C1 segment of cervical spinal cord (tissue), 14 donors: ENCODE measurements at places on chromosomes 11 and 22.

DNA sequence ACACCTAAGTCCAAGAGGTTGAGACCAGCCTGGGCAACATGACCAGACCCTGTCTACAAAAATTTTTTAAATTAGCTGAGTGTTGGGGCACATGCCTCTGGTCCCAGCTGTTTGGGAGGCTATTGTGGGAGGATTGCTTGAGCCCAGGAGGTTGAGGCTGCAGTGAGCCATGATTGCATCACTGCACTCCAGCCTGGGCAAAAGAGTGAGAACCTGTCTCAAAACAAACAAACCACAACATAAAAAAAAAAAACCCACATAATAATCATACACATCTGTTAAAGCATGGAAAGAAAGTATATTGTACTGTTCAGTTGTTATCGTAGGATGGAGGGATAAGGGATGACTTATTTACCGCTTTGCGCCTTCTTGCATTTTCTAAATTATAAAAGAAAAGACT is 35.9 kb upstream of the GRK2 start:
- no peak for DNase-seq

- DNase-seq: no peak
Observed at GRCh38 chr11:69904161-69904973, 85.2 kb upstream of the FGF3 start.

- no peak for DNase-seq
Observed at GRCh38 chr11:43289368-43289767, 22.4 kb upstream of the API5 start.

DNA sequence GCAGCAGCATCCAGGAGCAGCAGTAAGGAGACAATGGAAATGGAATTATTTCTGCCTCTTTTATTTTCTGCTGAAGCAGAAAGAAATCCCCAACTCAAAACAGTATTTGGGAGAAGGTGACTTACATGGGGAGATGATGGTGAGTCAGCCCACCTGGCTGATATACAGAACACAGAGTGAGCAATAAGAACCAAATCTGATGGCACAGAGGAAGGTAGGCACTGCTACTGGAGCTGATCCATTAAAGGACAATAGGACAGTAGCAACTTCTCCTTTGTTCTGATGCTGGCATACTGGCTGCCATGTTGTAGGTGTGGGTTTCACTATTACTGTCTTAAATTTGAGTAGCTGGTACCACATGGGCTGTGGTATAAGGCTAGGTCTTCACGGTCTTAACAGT is 45.2 kb downstream of the CLPB start:
- no peak for DNase-seq

- peak; percentile 42 for DNase-seq
Observed at GRCh38 chr22:28829358-28830181, 29.2 kb upstream of the XBP1 start.

- no peak for DNase-seq
Observed at GRCh38 chr11:122777343-122777742, 61.0 kb upstream of the CRTAM start.

DNA sequence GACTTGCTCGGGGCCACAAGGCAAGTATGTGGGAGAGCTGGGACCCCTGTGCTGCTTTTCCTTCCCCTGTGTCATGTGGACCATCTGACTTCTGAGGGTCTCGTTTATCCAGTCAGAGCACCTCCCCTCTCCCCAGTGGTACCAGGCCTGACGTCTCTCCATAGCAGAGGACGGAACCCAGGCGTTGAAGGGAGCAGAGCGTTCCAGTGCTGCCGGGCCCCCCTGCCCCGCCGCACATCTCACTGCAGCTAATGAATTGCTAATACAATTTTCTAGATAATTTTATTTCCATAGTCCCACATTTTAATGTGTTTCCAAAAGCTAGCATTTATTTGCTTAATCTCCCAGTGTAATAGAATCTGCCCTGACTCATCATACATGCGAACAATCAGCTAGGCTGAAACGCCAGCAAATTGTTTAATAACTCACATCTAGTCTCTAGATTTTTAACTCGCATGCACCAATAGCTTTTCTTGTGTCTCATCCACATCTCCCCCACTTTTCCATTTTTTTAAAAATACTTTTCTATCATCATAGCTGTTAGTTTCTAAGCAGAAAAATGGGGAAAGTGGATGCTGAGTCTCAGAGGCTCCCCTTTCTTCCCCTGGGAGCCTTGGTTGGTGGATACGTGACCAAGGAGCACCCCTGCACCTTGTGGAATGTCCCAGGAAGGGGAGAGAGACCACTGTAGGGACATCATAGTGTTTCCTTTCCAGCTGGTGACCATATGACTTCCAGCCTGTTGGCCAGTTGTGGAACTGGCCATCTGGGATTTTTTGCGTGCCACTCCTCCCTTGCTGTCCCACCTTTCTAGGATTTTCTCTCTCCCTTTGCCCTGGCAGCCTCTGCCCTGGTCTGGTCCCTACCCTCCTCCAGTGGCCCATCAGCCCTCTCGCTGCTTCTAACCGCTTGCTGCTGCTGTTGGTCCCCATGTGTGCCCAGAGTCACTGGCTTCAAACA is 58.6 kb upstream of the NNMT start:
- DNase-seq: no peak

DNA sequence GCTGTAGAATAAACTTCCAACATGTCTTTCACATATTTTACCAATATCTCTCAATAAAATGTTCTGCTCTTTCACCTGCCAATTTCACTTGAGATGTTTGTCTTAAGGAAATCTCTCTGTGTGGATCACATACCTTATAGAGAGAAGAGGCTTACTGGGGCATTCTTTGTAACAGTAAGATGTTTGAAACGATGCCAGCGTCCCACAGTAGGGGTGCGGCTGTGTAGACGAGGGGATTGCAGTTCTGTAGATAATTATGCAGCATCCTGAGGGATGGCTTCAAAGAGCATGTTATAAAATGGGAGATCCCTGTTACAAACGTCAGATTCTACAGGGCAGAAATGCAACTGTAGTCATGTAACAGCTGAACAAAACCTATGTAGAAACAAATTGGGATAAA is 200.0 kb downstream of the TBC1D22A start:
- no peak for DNase-seq

GRCh38 chr22:42313804-42314581 is 43.5 kb upstream of the TCF20 start:
- no peak for DNase-seq
